ENCODE measurements at places on chromosomes 2 and 18.

- DNase-seq: no peak
Measured at GRCh38 chr2:31066551-31066950, 71.7 kb downstream of the GALNT14 start.

DNA sequence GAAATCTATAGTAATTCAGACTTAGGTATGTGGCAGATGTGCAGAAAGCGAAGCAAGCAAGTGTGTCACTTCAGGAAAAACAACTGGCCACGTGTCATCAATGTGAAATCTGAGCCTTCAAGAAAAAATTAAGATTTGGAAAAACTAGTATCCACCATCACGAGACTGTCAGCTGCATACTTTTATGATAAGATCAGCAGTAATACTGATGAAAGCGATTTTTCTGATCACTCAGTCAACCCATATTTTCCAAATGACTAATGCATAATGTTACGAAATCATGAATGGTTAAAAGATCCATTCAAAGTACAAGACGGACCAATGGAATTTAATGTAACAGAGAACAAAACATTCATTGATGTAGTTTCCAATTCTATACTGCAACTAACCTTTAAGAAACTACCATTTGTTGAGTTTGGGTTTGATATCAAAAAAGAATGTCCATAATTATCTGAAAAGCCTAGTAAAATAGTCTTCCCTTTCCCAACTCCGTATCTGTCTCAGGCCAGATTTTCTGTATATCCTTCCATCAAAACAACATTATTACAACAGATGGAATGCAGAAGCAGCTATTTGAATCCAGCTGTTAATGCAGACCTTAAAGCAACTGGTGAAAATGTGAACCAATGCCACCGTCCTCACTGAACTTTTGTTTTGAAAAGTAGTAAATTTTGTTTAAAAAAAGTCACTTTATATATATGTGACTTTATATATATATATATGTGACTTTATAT lies 17.0 kb upstream of the BCL2 start:
- DNase-seq: peak; percentile 67

DNA sequence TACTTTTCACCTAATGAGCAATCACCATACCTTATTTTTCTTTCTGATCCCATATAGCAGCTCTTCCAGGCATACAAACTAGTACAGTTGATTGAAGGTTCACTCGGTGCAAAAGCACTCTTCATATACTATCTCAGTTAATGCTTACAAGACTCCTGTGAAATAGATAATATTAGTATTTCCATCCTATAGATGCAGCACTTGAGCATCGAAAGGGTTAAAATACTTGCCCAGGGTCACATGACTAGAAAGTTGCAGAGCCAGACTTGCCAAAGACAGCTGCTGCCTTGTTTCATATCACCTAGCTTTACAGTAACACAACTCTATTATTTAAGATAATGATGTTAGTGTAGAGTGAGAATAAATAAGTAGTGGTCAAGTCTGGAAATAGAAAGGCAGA lies 466.0 kb upstream of the TNP1 start:
- DNase-seq: no peak

- DNase-seq: peak; percentile 64
Measured at GRCh38 chr2:215436705-215437565, 1.1 kb upstream of the FN1 start.

DNA sequence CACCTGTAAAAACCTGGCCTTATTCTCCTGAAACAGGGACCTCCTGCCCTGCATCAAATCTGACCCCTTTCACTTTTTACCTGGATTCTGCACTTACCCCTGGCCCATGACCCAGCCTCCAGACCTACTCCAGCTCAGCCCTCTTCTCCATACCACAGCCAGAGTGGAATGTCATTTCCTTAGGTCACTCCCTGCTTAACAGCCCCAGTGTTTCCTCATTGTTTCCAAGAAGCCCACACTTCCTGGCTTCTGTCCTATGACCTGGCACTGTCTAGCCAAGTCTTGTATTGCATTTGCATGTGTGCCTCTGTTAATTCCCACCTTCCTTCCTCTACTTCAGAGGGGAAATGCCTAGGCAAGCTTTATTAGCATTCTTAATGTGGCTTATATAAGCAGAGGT lies 51.4 kb upstream of the TRIB2 start:
- peak; percentile 97 for DNase-seq

- DNase-seq: no peak
Measured at GRCh38 chr18:76838182-76838581, 15.8 kb downstream of the ZNF236 start.

- peak; percentile 3 for DNase-seq
Measured at GRCh38 chr2:212595036-212595654, 56.5 kb upstream of the ERBB4 start.

DNA sequence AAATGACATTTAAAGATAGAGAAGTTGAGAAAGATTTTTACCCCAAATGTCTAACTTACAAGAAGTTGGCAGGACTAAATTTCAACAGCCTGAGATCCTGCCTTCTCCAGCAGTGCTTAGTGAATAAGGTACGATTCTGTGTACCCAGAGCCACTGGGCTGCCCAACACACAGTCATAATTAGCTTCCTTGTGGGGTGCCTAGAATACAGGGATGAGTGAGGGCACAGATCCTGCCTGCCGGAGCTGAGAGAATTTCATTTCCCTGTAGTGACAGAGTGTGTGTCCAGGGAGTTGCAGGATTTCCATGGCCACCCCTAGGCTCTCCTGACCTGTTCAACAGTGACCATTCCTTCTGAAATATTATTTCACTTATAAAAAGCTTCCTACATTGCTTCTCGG lies 27.0 kb downstream of the GREB1 start:
- DNase-seq: no peak

GRCh38 chr2:69781321-69782248 lies 39.7 kb downstream of the ANXA4 start:
- DNase-seq: peak; percentile 58

GRCh38 chr2:225494100-225494459 lies 94.6 kb downstream of the NYAP2 start:
- DNase-seq: no peak

DNA sequence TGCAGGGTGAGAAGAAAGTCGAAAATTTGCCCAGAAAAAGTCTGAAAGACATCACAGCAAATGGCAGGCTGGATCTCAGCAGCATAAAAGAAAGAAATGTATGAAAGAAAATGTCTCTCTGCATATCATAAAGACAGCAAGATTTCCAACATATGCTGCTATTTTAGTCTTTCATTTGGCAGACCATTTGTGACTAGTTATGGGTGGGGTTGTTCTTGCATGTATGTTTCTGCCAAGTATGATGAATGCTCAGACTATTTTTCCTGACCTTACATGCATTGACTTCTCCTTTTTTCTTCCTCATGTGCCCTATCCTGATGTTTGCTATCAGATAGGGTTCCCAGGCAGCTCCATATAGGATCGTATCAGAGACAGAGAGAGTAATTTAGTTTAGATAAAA lies 58.5 kb upstream of the PARD3B start:
- DNase-seq: no peak

DNA sequence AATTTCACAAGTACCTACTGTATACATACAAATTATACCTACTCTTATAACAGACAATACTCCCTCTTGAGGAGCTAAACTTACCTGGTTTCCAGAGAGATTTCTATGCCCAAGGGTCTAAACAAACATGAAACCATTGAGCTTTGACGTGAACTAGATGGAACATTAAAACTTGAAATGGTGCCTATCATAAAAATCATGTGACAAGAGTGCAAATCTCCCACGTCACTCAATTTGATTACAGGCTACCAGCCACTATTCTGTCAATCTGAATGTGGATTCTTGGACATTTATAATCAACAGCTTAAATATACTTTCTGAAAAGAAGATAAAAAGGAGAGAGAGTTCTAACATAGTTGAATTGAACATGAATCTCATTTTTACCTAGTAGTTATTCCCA lies 297.1 kb upstream of the SESTD1 start:
- DNase-seq: no peak

- DNase-seq: no peak
Measured at GRCh38 chr2:5374762-5375161, 317.4 kb upstream of the SOX11 start.

DNA sequence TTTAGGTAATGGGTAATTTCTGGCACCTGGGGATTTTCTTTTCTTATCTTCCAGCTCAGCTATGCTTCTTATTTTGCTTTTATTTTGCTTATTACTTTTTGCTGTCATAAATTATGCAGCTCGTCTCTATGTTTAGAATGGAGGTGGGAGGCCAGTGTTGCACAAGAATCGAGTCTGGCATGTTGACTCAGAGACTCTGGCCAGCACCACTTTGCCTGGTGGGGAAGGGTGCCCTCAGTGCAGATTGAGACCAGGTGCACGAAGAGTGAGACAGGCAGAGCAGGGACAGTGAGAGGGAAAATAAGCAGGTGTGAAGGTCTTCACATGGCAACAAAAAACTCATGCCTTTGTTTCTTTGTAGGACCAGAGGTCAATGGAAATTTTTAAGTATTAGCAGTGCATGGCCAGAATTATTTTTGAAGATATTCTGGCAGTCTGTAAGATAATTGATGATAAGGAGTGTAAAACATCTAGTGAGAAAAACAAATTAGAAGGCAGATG lies 59.2 kb upstream of the SLC5A7 start:
- no peak for DNase-seq

GRCh38 chr18:26791676-26792075 lies 73.8 kb downstream of the AQP4 start:
- DNase-seq: no peak

- peak; percentile 12 for DNase-seq
Measured at GRCh38 chr2:96336104-96336775, 674 bp downstream of the NCAPH start.

DNA sequence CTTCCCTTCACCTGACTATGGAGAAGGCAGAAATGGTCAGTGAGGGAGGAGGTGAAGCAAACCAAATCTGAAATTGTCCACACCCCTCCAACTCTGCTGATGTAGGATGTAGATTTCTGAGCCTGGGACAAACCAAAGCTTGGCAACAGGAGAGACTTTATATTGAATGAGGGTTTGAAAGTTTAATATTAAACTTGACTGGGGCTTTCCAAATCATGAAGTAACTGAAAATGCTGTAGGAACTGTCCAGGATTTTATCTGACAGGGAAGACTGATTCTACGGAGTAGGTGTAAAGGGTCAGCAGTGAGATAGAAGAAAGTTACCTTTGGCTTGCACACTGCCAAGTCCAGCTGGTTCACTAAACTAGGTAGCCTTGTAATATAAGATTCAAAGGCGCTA lies 194.5 kb downstream of the TDRD15 start:
- no peak for DNase-seq

- peak; percentile 40 for DNase-seq
Measured at GRCh38 chr2:157789933-157790511, 86.1 kb downstream of the ACVR1 start.

DNA sequence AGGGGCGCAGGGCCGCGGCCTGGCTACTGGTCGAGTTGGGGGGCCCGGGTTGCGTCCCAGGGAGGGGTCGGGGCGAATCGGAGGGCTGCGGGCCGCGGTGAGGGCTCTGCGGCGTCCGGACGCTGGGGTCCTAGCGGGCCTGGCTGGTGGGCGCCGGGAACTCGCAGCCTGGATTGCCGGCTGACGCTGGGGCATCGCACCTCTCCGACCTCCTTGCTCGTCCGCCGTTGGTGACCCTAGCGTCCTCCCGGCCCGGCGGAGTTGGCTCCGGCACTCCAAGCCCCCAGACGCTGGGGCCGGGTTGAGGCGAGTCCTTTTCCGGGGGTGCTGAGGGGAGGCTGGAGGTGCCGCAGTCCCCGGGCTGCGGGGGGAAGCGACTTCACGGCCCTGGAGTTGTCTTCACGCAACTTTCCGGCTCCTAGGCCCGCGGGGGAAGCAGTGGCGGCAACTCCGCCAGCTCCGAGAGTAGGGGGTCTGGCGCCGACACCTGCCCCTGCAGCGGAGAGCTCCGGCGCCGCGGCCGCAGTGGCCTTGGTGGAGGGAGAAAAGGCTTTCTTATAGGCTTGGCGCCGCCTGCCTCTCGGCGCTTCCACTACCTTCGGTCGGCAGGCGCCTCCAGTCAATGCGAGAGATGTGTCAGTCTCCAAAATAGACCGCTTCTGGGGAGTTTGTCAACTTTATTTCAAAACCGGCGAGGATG lies 70.3 kb downstream of the HAUS1 start:
- peak; percentile 59 for DNase-seq

DNA sequence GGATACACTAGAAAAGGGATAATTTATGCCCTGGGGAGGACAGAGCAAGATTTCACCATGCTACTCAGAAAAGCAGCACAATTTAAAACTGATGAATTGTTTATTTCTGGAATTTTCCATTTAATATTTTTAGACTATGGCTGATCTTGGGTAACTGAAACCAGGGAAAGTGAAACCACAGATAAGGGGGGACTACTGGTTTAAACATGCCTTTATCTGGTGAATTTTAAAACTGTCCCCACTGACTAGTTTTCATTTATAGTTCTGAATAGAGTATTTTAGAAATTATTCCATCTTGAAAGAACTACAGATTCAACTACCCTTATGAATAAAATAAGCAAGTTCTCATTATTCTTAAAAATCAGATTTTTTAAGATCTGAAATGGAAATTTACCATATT lies 15.0 kb downstream of the NFU1 start:
- no peak for DNase-seq

DNA sequence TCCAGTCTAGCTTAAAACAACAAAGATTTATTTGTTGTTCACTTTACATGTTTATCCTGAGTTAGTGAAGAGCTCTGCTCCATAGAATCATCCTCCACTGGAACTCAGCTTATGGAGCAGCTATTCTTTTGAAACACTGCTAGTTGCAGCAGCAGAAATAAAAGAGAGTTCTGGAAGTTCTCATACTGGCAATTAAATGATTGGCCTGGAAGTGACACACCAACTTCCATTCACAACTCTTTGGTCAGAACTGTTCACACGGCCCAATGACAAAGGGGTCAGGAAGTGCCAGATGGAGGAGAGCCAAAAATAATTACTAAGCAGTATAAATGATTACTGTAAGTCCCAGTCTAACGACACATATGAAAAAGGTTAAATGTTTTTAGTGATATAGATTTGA lies 39.1 kb downstream of the FBXO11 start:
- peak; percentile 97 for DNase-seq

DNA sequence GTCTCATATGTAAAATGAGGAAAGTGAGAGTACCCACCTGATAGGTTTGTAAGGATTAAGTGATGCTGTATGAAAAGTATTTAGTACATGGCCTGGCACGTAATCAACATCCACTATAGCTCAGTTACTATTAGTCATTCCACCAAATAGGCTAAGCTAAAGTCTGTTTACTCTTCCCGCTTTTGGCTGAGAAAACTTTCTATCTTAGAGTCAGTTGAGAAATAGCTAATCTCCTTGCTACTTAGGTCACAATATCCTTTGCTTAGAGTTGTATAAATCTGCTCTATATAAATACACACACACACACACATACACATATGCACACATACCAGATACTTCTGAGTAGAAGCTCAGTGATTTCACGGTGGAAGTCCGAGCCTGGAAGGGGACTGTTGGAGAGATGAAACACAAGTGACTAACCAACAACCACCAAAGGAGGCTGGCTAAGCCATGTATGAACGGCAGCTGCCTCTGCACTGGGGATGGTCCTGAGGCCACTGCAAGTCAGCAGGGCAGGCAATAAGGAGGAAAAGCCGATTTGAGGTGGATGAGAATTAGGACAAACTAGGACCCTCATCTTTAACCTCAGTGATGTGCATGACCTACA lies 104.6 kb upstream of the EPHA4 start:
- DNase-seq: no peak

GRCh38 chr2:186806591-186806990 lies 42.4 kb downstream of the ZSWIM2 start:
- no peak for DNase-seq
